ENCODE measurements at places on chromosomes 2 and 18.

- no peaks in the 10 kb centered on the region for H3K4me1 ChIP-seq
- no peaks in the 10 kb centered on the region for H3K36me3 ChIP-seq
- H3K27ac ChIP-seq = no peak overlapping the region
- H3K27me3 ChIP-seq = peaks cover 11% of the 10 kb centered on the region
- no peak for DNase-seq
- no peak overlapping the region for H3K4me3 ChIP-seq
Measured at GRCh38 chr2:29894822-29895614, 26.4 kb downstream of the ALK start.

DNA sequence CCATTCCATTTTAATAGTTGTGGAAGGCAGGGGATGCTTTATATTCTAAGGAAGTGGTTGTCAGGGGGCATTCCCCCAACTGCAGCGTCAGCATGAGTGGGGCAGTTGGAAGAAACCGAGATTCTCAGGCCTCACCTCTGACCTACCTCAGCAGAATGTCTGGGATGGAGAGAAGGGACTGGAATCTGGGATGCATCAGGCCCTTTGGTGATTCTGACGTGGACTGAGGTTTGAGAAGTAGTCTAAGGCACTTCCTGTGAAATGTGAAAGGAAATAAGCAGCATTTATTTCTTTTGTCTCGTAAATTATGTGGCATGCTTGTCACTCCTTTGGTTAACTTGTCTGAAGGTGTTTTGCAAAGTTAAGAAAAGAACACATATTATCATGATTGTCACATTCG, 540.7 kb upstream of the NETO1 start:
- H3K27me3 ChIP-seq = no peaks in the 10 kb centered on the region
- DNase-seq = no peak

DNA sequence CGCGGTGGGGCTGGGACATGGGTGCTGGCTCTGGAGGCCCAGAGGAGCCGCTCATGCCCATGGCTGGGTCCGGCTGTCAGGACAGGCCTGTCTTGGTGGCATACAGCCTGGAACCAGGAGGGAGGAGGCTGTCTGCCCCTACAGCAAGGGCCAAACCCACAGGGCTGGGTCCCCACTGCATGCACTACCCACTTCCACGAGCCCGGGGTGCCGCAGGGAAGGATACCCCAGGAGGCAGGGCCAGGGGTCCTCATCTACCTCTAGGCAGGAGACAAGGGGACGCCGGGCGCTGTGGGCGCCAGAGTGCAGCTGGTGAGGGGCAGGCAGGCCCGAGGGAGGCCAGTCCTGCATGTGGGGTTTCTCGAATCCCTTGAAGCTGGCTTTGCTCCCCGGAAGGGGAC, 95.1 kb upstream of the GPC1 start:
- DNase-seq = no peak
- no peaks in the 10 kb centered on the region for H3K4me1 ChIP-seq
- H3K27me3 ChIP-seq = no peaks in the 10 kb centered on the region
- no peak overlapping the region for H3K4me3 ChIP-seq

DNA sequence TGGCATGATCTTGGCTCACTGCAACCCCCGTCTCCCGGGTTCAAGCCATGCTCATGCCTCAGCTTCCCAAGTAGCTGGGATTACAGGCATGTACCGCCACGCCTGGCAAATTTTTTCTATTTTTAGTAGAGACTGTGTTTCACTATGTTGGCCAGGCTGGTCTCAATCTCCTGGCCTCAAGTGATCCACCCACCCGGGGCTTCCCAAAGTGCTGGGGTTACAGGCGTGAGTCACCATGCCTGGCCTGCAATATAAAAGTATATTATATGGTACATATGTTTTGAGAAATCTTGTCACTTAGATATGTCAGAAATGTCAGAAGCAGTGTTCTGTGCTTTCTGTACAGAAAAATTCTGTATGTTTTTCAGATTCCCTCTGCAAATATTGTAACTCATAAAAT, 19.2 kb upstream of the XPO1 start:
- H3K36me3 ChIP-seq = no peaks in the 10 kb centered on the region
- no peaks in the 10 kb centered on the region for H3K4me1 ChIP-seq
- H3K27ac ChIP-seq = no peak overlapping the region
- H3K27me3 ChIP-seq = no peaks in the 10 kb centered on the region

GRCh38 chr18:50715919-50716318, 103.9 kb downstream of the MRO start:
- H3K4me1 ChIP-seq = no peaks in the 10 kb centered on the region
- no peak for DNase-seq
- no peaks in the 10 kb centered on the region for H3K36me3 ChIP-seq
- H3K27me3 ChIP-seq = no peaks in the 10 kb centered on the region
- H3K27ac ChIP-seq = no peak overlapping the region

DNA sequence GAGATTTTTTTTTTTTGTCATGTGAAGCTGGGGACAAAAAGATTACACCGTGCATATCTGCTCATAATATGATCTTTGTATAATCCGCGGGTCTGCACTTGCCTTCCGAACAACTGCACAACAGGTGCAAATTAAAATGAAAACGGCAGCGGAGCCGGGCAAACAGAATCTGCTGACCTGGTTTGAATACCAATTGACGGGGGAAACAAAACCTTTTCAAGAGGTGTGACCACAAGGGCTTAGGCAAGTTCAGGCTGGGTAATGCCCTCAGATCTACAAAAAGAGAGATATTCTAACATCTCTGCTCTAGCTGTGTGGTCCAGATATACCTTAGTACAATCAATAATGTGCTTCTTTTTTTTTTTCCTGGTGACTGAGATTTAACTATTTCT, 88.5 kb downstream of the ZEB2 start:
- no peaks in the 10 kb centered on the region for H3K27me3 ChIP-seq
- no peak overlapping the region for H3K27ac ChIP-seq
- H3K4me1 ChIP-seq = no peaks in the 10 kb centered on the region

DNA sequence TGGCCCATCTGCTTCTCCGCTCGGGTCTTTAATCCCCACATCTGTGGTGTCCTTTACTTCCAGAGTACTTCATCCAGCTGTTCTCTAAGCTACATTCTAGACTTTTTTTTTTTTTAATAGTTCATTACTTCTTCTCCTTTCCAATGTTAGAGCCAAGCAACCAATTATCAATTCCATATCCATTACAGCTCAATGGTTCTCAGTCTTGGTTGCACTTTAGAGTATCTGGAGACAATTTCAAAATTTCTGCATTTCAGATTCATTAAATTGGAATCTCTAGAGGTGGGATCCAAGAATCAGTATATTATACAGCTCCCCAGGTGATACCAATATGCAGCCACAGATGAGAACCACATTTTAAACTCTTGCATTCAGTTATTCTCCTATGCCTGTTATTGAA, 43.9 kb upstream of the ZSWIM2 start:
- H3K36me3 ChIP-seq = no peaks in the 10 kb centered on the region
- no peak for DNase-seq
- no peak overlapping the region for H3K4me3 ChIP-seq
- H3K4me1 ChIP-seq = no peaks in the 10 kb centered on the region
- H3K27me3 ChIP-seq = no peaks in the 10 kb centered on the region

DNA sequence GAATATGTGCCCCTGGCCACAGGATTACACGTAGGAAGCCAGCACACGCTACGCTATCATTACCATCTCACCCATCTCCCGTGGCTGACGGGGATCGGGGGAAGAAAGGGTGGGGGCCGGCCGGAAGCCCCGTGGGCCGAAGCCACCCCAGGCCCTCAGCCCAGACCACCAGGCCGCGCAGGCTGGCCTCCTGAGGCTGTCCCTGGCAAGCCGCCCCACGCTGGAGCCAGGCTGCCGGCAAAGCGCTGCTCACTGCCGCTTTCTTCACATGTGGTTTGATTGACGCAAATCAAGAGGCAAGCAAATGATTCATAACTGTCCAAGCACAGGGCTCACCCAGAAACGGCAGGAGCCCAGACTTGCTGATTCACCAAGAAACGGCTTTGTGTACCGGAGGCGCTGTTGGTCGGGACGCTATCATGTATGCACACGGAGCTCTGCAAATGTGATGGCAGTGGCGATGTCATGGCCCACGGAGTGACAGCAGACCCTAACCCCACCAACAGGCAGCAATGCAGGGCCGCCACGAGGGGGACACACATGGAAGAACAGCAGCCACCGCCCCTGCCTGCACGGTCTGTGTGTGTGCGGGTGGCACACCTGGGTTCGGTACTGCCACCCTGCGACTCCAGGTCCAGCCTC, 125.7 kb downstream of the HDAC4 start:
- peaks cover 33% of the 10 kb centered on the region for H3K4me1 ChIP-seq
- H3K36me3 ChIP-seq = no peaks in the 10 kb centered on the region

- H3K4me1 ChIP-seq = no peaks in the 10 kb centered on the region
- H3K27ac ChIP-seq = no peak overlapping the region
- H3K27me3 ChIP-seq = no peaks in the 10 kb centered on the region
- no peak overlapping the region for H3K4me3 ChIP-seq
- H3K36me3 ChIP-seq = no peaks in the 10 kb centered on the region
Measured at GRCh38 chr2:207205173-207205957, 39.6 kb upstream of the KLF7 start.

DNA sequence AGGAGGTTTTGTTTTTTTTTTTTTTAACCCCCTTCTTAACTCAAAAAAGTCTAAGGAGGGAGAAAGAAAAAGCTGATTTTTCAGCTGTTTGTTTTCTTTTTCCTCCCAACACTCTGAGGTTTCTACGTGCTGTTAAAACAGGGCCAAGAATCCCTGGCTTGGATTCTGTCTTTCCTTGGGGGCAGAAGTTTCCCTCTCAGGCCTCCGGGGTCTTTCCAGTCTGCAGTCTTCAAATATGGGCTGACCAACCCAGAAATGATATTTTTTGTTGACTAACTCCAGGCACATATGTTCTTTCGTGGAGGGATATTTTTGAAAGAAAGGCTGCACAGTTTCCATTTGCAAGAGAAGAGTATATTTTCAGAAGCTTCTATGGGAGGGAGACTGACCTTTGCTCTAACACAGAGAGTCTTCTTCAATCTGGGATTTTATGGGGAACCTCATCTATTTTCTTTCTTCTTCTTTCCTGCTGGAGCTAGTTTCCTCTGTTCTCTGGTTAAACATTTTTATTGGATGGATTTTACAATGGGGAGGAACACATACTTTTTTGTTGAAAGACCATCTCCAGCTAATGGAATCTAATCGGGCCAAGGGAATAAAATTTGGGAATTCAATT, 93.3 kb upstream of the SPRED2 start:
- H3K27me3 ChIP-seq = no peaks in the 10 kb centered on the region
- no peak overlapping the region for H3K27ac ChIP-seq
- DNase-seq = no peak
- no peaks in the 10 kb centered on the region for H3K36me3 ChIP-seq
- H3K4me3 ChIP-seq = no peak overlapping the region
- H3K4me1 ChIP-seq = no peaks in the 10 kb centered on the region

DNA sequence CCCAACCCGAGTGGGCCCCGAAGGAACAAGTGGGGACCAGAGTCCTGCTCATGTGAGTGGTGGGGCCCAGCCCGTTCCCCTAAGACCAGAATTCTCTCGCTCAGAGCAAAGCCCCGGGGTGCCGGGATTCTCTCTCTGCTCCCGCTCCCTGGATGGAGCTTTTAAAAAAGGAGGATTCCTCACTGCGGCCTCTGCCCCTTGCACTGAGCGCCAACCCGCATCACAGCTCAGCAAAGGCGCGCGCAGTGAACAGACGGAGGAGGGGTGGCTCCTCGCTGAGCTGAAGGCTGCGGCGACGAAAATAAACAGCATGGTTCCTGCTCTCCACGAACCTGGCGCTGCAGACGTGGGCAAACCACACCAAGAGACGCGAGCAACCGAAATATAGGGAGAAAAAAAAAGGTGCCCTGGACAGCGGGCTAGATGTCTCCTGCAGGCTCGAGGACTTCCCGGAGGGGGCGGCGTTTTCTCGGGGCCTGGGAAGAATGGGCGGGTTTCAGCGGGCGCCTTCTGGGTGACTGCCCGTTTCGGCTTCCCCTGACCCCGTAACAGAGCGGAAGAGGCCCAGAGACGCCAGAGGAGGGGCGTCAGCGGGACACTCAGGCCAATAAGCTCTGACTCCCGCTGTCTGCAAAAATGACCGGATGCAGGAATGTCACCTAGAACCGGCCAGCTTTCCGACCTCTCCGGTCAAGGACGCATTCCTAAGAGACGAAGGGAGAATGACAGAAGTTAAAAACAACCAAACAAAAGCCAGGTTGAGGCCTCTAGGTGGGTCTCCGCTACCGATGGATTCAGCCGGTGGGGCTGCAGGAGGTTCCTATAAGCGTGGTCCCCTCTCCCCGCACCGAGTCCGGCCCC, 819 bp upstream of the KLF11 start:
- no peaks in the 10 kb centered on the region for H3K36me3 ChIP-seq
- H3K27me3 ChIP-seq = no peaks in the 10 kb centered on the region
- H3K4me1 ChIP-seq = peaks cover 10% of the 10 kb centered on the region
- peak overlapping the region; percentile 84 for H3K27ac ChIP-seq
- DNase-seq = peak; percentile 22

All from Panc1 (cell line).